Urinary bladder (tissue), 4 donors: ENCODE measurements at places on chromosomes 12 and 14. TPM values are rescaled to one million over a fixed set of nuclear protein-coding genes. Genes with fewer than 3 reads are reported as not detected.

EML1 gene
- 77.1 TPM for total RNA-seq

HOXC6 gene
- 1.5 TPM for total RNA-seq

PKP2 gene
- 9.7 TPM for total RNA-seq

ITPR2 gene
- total RNA-seq = 48.2 TPM

OTOGL gene
- total RNA-seq = 4.5 TPM

C12orf50 gene
- 0.26 TPM for total RNA-seq

ZC3H14 gene
- 66.4 TPM for total RNA-seq

SDSL gene
- total RNA-seq = 0.48 TPM

AKAP6 gene
- total RNA-seq = 43.0 TPM
